ENCODE measurements at places on chromosomes 16 and 17. TPM values are rescaled to one million over a fixed set of nuclear protein-coding genes. Genes with fewer than 3 reads are reported as not detected.

Gene DLG4
- 18.1 TPM for total RNA-seq

Gene HASPIN
- 17.9 TPM for total RNA-seq

Gene SLFN12L
- 0.08 TPM for total RNA-seq

Gene FMNL1
- 5.9 TPM for total RNA-seq

Gene SOX9
- 1.6 TPM for total RNA-seq

Gene ODAD4
- 9.4 TPM for total RNA-seq

Gene RASL10B
- total RNA-seq, result 0.57 TPM

Gene SLFN11
- total RNA-seq, result 34.9 TPM

Gene TSNAXIP1
- total RNA-seq, result 1.6 TPM

Gene FOXC2
- total RNA-seq, result 9.2 TPM

Gene ITGA2B
- 0.05 TPM for total RNA-seq

Gene CCL16
- total RNA-seq, result not detected

Gene MAPT
- 0.88 TPM for total RNA-seq

Gene GALR2
- 0.32 TPM for total RNA-seq

Gene AKTIP
- total RNA-seq, result 24.8 TPM

Gene SLFN14
- not detected for total RNA-seq

Gene GFER
- total RNA-seq, result 50.1 TPM

Gene ST6GALNAC1
- not detected for total RNA-seq

Gene IL34
- total RNA-seq, result not detected

Gene KRTAP3-1
- total RNA-seq, result not detected

Gene NPIPA3
- total RNA-seq, result 4.7 TPM

Gene TMEM106A
- 2.3 TPM for total RNA-seq

Gene BCL6B
- not detected for total RNA-seq

Gene NPIPB6
- 2.0 TPM for total RNA-seq

Gene KRTAP4-4
- not detected for total RNA-seq

Gene TNFRSF17
- total RNA-seq, result 0.11 TPM

Gene CISD3
- 30.3 TPM for total RNA-seq

Gene AGRP
- total RNA-seq, result not detected

Gene OTOA
- not detected for total RNA-seq

Gene MPP2
- total RNA-seq, result 3.6 TPM

Gene OR1A1
- not detected for total RNA-seq

Gene CCL2
- 4.1 TPM for total RNA-seq

Gene GCGR
- total RNA-seq, result not detected

Gene MCRIP1
- total RNA-seq, result 96.0 TPM

Gene LPCAT2
- 33.8 TPM for total RNA-seq

Gene KRTAP3-2
- not detected for total RNA-seq

Gene SECTM1
- total RNA-seq, result 15.3 TPM

Gene RNF112
- total RNA-seq, result 0.26 TPM

Gene TUBG1
- total RNA-seq, result 112 TPM

Gene KCNJ16
- not detected for total RNA-seq

Gene TNFSF13
- 1.5 TPM for total RNA-seq

Gene DNAAF1
- total RNA-seq, result 0.90 TPM

Gene SDR42E2
- total RNA-seq, result not detected

Gene ITGAL
- not detected for total RNA-seq

Gene ZNF469
- total RNA-seq, result 2.9 TPM

Gene KRTAP4-9
- total RNA-seq, result not detected

Gene HLF
- 0.08 TPM for total RNA-seq

Gene LGALS9B
- total RNA-seq, result not detected
